ENCODE measurements at places on chromosomes 12 and 14. TPM values are rescaled to one million over a fixed set of nuclear protein-coding genes. Genes with fewer than 3 reads are reported as not detected.

SERPINA9 gene
- total RNA-seq: not detected

TMPO gene
- total RNA-seq: 171 TPM

CCDC177 gene
- not detected for total RNA-seq

PTGR2 gene
- 21.8 TPM for total RNA-seq

MAP1LC3B2 gene
- total RNA-seq: 1.4 TPM

KRT5 gene
- total RNA-seq: 134 TPM

CD163 gene
- not detected for total RNA-seq

FAM90A1 gene
- 1.6 TPM for total RNA-seq

PGF gene
- 11.7 TPM for total RNA-seq

PLD4 gene
- total RNA-seq: not detected

CKAP4 gene
- total RNA-seq: 73.6 TPM

CCND2 gene
- 0.09 TPM for total RNA-seq

All from PC-9 (cell line).